Daoy (cell line): ENCODE measurements at places on chromosomes 16 and 17.

DNA sequence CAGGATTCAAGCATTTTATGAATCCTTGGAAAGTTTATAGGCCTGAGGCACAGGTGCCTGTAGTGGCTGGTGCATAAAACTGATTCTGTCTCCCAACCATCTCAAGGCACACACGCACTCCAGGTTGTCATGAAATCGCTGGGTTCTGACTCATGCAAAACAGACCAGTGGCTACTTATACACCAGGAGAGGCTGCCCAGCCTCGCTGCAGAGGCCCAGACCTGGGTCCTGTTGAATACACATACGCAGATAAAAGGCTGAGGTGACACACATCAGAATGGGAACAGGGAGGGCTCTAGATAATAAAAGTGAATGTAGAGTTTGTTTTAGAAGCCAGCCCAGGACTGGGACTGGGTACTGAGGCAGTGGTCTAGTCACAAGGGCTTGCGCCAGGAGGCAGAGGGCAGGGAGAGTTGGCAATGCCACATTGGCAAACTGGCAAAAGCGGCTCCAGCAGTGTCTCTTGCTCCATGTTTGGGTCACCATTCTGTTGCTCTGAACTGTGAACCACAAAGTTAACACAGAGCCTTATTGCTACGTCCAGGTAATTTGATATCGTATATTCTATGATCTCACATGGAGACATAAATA is 13.6 kb downstream of the OR1D5 start:
- DNase-seq: peak; percentile 50

- DNase-seq: peak; percentile 39
These were observed 5.3 kb downstream of the DOC2A start for GRCh38 chr16:30005341-30006094.

- DNase-seq: no peak
These were observed 32.0 kb upstream of the MRPS23 start for GRCh38 chr17:57881783-57882351.

GRCh38 chr17:21573961-21574610 is 118.2 kb upstream of the KCNJ18 start:
- DNase-seq: no peak

GRCh38 chr16:69858191-69859104 is 92.7 kb upstream of the CLEC18A start:
- DNase-seq: no peak

DNA sequence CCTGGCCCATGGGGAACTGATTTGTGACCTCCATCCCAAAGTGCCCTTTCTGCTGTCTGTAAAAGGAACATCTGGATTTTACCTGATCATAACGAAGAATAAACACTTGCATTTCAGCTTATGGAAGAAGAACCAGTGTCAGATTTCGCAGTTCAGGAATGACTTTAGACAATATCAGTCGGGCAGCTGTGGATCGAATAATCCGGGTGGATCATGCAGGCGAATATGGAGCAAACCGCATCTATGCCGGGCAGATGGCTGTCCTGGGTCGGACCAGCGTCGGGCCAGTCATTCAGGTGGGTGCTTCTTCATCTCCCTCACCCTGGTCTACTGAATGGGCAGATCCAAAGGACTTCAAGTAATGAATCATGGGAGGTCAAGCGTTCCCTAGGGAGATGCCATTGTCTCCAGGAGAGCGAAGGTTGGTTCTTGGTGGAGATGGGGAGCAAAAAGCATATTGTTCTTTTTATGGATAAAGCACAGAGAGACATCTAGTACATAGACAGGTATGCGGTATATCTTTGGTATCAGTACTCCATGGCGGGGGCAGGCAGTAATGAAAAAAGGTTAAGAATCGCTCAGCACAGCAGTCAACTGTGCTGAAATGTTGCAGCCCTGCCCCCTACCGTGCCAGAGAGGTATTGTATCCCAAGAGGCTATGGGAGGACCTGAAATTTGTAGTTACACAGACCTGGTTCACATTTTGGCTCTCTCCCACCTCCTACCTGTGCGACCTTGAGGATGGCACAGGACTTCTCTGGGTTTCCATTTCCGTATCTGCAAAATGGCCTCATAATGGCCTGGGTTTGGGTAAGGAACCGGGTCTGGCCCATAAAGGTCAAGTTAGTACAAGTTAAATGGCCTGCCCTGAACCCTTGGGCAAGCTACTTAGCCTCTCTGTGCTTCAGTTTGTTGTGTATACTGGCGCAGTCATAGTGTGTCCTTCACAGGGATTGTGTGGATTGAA is 4.7 kb downstream of the COQ7 start:
- DNase-seq: peak; percentile 65

DNA sequence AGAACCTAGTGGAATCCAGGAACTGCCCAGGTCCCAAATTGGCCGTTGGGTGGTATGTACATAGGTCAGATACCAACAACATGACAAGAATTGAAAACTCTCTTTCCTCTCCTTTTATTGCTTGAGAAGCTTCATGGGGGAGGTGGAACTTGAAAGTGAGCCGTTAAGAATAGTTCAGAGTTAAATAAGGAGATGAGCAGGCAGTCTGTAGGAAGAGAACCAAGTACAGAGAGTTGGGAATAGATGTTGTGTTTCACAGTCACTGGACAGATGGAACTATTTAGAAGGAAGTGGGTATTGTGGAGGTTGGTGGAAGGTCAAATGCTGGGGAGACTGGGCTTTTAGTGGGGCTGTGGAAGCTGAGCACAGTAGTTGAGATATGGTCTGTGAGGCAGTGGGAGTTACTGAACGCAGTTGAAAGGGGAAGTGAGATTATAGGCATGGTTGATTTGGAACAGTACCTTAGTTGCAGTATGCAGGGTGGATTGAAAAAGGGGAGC is 26.4 kb downstream of the ARHGAP44 start:
- peak; percentile 17 for DNase-seq

DNA sequence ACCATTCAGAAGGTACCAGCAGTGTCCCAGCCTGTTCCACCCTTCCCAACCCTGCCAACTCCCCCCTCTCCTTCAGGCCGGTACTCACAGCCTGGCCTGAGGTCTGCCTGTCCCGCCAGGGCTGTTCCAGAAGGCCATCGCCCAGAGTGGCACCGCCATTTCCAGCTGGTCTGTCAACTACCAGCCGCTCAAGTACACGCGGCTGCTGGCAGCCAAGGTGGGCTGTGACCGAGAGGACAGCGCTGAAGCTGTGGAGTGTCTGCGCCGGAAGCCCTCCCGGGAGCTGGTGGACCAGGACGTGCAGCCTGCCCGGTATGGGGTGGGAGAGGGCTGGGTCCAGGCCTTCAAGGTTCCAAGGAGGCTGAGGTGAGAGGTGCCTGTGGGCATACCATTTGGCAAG is 5.3 kb upstream of the SPEM1 start:
- no peak for DNase-seq

GRCh38 chr17:17155568-17155967 is 50.6 kb downstream of the PLD6 start:
- peak; percentile 29 for DNase-seq

GRCh38 chr16:399340-400019 is 2.2 kb upstream of the DECR2 start:
- no peak for DNase-seq

- peak; percentile 77 for DNase-seq
These were observed 13.9 kb upstream of the LPCAT2 start for GRCh38 chr16:55494994-55495421.

DNA sequence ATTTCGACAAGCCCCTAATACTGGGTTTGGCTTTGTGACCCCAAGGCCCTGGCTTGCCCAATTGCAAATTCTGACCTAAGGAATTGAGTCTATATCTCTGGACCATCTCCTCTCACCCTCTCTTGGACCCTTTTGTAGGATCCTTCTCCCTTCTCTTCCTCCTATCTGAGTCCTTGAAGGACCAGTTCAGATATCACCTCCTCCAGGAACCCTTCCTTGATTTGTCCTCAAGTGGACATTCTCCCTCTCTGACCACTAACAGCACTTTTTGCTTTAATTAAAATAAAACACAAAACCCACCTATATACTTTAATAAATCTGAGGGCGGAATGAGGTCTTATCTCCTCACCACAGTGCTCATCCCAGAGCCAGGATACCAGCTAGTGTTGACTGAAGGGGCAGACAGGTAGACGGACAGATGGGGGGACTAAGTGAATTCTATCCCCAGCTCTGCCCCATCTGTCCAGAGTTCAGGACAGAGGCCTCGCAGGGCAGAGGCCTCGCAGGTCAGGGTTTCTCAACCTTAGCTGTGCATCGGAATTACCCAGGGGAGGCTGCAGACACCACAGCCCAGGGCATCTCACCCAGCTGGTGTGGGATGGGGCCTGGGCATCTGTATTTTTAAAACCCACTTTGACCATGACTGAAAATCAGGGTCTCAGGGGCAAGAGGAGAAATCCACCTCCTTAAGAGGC is 9.1 kb downstream of the PLCD3 start:
- DNase-seq: no peak

DNA sequence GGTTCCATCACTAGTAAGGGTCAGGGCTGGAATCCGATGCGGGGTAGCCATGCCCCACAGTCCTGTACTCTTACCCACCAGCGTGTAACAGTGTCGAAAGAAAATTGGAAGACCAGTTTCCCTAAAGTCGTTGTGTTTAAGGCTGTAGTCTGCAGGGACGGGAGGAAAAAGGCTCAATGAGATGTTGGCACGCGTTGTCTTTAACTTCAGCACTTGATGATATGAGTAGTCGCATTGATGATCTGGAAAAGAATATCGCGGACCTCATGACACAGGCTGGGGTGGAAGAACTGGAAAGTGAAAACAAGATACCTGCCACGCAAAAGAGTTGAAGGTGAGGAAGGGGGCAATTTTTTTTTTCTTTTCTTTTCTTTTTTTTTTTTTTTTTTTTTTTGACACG is 1.3 kb downstream of the HSBP1 start:
- no peak for DNase-seq

- DNase-seq: peak; percentile 52
These were observed 321.4 kb downstream of the FOXL1 start for GRCh38 chr16:86899757-86900156.

DNA sequence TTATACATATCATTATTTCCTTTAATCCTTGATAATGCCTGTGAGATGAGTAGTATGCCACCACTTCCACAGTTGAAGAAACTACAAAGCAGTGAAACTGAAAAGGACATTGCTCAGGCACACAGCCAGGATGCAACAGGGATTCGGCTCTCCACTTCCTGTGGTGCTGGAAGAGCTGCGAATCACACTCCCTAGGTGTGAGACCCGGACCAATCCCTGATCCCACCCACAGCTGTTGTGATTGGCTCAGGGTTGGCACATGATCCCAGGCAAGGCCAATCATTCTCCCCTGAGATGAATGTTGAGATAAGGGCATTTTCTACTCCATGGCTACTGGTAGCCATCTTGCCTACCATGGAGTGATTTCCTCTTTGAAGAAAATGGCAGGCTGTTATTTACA is 218.2 kb downstream of the TMEM114 start:
- DNase-seq: no peak

DNA sequence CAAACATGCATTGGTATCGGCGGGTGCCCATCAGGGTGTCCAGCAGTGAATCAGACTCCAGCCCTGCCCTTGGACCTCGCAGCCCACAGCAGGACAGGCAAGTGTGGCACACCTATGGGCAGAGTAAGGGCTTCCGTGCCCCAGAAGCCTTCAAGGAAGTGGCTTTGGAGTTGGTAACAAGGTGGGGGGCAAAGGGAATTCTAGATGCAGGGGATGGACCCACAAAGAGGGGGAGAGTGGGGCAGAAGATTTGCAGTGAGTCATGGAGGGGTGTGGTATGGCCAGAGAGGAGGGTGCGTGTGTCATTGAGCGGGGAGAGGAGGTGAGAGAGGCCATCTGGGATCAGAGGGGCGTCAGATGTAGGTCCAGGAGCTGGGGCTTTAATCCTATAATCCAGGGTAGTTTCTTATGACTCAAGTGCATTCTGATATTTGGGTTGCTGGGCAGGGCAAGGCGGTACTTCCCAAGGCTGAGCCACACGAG is 8.5 kb upstream of the SPNS2 start:
- DNase-seq: peak; percentile 42

GRCh38 chr17:7014261-7014994 is 2.0 kb downstream of the RNASEK start:
- peak; percentile 99 for DNase-seq

- no peak for DNase-seq
These were observed 138.6 kb downstream of the MAP2K6 start for GRCh38 chr17:69552986-69553667.

DNA sequence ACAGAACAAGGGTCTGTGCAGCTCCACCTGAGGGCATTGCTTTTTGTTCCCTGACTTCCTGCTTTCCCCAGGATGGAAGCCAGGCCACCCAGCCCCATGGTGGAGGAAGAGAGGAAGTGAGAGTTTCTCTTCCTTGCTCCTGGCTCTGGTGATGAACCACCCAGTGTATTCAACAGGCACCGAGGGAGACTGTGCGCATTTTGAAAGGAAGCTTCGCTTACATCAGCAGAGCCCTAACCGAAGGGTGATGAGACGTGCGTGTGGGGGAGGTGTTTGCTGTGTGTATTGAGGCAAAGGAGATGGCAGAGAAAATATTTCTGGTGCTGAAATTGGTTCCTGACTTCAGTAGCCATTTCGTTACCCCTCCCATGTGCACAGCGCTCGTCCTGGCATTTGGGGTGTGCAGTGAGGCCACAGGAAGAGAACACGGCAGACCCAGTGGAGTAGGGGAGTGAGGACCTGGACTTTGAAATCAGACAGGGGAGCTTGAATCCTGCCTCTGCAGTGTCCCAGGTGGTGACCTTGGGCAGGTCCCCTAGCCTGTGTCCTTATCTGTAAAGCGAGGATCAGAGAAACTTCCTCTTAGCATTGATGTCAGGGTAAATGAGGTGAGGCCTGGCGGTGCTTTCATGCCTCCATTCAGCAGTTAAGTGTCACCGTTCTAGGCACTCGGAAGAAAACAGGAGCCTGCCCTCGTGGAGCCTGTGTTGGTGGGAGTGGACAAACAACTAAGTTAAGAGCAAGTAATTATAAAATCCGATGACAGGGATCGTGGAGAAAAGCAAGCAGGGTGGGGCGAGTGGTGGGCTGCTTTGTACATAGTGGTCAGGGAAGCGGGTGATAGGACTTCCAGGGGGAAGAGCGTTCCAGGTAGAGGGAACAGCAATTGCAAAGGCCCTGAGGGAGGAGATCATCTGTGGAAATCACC is 7.4 kb downstream of the CMIP start:
- no peak for DNase-seq

- DNase-seq: peak; percentile 59
These were observed at the start of gene KRT15 for GRCh38 chr17:41518789-41519449. TSS of gene KRT15 (minus strand) at chr17:41518890. CDS start at chr17:41518827, 63 bp downstream.

DNA sequence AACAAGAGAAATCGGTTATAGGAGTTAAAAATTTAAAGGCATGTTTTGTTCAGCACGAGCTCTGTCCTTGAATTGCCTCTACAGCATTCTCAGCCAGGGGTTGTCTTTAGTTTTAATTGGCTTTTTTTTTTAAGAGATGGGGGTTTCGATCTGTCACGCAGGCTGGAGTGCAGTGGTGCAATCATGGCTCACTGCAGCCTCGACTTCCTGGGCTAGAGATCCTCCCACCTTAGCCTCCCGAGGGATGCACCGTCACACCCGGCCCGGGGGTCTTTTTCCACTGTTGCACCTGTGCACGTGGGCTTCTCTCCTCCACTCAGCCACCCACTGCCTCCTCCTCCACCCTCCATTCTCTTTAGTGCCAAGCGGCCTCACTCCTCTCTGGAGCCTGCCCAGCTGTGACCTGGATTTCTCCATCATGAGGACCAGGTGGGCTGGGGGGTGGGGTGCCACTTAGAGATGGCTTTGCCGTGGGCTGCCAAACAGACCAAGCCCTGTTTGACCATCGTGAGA is 106.8 kb upstream of the SEC14L1 start:
- no peak for DNase-seq
